ENCODE measurements at places on chromosomes 6 and 20.

DNA sequence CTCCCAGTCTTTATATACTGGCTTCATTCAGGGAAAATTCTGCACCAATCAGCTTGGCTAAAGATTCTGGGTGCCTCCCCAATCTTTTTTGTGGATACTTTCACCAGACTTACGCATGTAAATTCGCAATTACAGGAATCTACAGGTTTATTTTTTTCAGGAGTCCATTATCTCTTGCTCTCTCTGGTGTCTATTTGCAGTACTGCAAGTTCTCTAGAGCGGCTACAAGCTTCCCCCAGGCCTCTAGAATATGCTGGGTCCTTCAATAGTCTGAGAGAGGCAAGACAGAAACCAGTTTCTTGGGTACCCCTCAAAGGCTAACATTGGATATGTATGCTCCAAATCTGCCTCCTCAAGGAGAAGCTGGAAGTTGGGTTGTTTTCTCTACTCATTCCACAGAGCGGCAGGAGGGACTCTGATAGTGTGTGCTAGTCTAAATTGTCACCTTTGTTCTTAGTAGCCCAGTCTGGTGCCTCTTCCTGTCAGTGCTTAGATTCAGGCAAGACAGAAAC is 58.5 kb downstream of the SUN5 start:
- DNase-seq = no peak

GRCh38 chr6:154792761-154793160 is 59.5 kb downstream of the SCAF8 start:
- no peak for DNase-seq

DNA sequence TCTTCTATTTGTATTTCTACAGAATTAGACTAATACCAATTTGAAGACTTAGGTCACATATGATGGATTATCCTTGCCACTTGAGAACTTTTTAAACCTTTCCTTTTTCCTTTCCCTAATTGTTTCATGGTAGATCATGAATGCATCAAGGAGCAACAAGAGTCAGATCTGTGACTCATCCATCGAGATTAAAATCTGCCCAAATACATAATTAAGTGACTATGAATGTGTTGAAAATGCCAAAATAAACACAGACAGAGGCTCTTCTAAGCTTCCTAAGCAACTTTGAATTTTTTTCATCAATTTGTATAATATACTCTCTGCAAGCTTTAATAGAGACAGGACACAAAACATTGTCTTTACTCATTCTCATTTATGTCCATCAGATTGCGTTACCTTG is 23.5 kb upstream of the HTR1E start:
- DNase-seq = no peak

DNA sequence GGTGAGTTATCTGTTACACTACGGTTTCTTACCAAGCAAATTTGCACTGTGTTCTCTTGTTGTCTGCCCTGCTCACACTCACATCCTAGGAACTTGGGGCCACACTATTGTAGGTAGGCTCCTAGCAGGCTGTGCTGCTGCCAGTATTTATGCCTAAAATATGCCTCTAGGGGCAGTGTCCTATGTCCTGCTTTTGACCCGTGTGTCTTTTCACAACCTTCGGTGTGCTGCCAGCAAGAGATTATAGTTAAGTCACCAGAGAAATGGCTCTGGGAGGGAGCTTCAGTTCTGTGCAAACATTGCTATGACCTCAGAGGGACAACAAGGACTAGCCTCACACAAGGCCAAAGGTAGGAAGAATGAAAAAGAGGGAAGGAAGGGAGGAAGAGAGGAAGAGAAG is 8.9 kb upstream of the TAAR5 start:
- DNase-seq = no peak

DNA sequence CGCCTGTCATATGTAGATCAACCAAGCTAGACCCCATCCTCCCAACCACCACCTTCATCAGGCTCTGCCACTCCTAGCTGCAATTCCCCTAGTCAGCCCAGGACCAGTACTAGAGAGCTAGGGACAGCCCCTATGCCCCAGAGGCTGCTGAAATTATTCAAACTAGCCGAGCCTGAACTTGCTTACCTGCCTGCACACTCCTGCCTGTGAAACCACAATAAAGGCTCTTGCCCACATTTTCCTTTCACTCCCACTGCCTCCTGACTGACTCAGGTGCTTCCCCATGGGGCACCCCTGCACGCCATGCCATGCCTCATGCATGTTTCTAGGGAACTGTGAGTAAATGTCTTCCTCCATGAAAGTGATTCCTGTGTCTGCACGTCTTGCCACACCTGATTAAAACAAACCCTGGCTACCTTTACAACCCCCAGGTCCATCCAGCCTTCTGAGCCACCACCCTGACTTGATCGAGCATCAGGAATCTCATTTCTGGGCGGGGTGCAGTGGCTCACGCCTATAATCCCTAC is 66.5 kb upstream of the IER3 start:
- DNase-seq = no peak

DNA sequence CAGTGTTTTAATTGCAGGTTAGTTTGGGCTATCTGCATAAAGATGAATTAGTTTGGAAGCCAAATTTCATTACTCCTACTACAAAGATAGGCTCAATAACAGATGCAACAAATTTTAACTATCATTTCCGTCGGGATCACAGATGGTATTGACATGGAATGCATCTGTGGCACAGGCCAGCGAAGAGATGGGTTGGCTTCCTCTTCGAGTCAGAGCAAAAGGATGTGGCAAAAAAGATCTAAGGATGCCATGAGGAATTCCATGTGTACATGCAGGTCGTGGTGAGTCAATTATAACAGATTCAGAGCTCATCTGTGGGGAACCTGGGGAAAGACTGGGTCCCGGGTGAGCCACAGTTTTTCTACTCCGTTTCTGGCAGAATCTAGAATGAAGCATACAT is 83.0 kb upstream of the CITED2 start:
- DNase-seq = no peak

All from skeletal muscle cell (primary cell).